ENCODE measurements at places on chromosomes 2 and 18. TPM values are rescaled to one million over a fixed set of nuclear protein-coding genes. Genes with fewer than 3 reads are reported as not detected.

Gene KYNU
- 1.5 TPM for total RNA-seq

GRCh38 chr2:133044556-133044955 is 374.6 kb upstream of the LYPD1 start:
- H3K27me3 ChIP-seq, result no peaks in the 10 kb centered on the region
- no peak overlapping the region for H3K4me3 ChIP-seq
- no peaks in the 10 kb centered on the region for H3K4me1 ChIP-seq
- DNase-seq, result no peak
- H3K36me3 ChIP-seq, result no peaks in the 10 kb centered on the region
- H3K27ac ChIP-seq, result no peak overlapping the region

Gene GKN1
- not detected for total RNA-seq

- H3K36me3 ChIP-seq, result no peaks in the 10 kb centered on the region
- H3K27ac ChIP-seq, result no peak overlapping the region
- H3K4me1 ChIP-seq, result no peaks in the 10 kb centered on the region
- no peak for DNase-seq
Measured at GRCh38 chr2:96773922-96774321, 13.2 kb downstream of the CNNM4 start.

All from fibroblast of lung (primary cell).